ENCODE measurements at places on chromosomes 1 and 21.

GRCh38 chr1:161274874-161275273, 16.3 kb downstream of the PCP4L1 start:
- DNase-seq = peak; percentile 20

DNA sequence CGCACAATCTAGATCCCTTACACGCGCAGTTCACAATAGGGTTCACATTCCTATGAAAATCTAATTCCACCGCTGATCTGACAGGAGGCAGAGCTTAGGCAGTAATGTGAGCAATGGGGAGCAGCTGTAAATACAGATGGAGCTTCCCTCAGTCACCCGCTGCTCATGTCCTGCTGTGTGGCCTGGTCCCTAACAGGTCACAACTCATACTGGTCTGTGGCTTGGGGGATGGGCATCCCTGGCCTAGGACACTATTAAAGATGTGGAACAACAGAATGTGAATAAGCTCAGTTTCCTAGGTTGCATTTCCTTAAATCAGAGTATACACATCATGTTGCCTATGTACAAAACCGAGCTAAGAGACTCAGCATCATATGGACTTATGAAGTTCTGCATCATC, 16.2 kb downstream of the IFI44 start:
- no peak for DNase-seq

GRCh38 chr1:67766141-67766978, 66.9 kb downstream of the GNG12 start:
- peak; percentile 40 for DNase-seq

GRCh38 chr21:44666401-44667320, at the start of gene KRTAP12-2:
KRTAP12-2 (minus strand) TSS chr21:44666927; CDS start chr21:44666886, 41 bp downstream.
- no peak for DNase-seq

- DNase-seq = no peak
Measured at GRCh38 chr1:39959651-39960333, 4.8 kb downstream of the MFSD2A start.

DNA sequence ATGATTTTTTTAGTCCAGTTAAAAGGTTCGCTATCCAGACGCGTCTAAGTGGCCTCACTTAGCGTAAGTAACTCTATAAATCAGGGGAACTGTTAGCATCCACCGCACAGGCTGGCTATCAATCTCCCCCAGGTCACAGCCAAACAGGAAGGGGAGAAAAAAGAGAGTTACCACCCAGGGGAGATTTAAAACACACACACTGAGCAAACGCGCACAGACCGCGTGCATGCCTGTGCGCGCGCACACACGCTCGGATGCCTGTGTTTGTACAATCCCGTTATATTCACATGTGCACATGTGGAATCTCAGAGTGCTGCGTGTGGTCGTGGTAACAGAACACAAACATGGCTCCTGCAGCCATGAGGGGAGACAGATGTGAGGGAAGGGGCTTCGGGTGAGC, 125.4 kb downstream of the CASZ1 start:
- DNase-seq = no peak

- peak; percentile 92 for DNase-seq
Measured at GRCh38 chr1:21318714-21319159, 28.5 kb upstream of the ECE1 start.

DNA sequence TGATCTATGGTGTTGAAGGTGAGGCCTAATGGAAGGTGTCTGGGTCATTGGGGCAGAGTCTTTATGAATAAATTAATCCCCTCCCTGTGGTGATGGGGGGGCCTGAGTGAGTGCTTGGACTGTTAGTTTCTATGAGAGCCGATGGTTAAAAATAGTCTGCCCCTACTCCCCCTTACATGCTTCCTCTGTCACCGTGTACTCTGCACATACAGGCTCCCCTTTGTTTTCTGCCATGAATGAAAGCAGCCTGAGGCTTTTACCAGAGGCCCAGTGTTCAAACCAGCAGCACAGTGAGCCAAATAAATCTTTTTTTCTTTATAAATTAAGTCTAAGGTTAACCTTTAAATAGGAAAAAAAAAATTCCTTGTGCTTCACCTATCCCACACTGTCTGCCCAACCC, 657.0 kb downstream of the AMY1C start:
- DNase-seq = no peak

DNA sequence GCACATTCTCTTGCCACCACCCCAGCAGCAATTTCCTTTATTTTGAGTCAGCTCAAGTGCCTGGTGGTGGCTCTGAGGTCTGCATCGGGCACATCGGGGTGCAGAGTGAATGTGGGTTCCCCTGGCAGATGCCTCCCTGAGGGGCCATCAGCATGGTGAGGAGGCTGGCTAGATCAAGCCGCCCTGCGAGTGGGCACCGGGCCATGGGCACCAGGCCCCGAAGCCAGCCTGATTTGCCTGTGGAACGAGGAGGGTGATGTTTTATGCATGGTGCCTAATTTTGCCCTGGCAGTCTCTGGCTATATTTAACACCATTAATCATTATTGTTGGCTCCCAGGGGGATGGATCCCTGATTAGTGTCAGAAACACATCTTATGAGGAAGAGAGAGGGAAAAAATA, 36.3 kb downstream of the ACTL8 start:
- DNase-seq = no peak

DNA sequence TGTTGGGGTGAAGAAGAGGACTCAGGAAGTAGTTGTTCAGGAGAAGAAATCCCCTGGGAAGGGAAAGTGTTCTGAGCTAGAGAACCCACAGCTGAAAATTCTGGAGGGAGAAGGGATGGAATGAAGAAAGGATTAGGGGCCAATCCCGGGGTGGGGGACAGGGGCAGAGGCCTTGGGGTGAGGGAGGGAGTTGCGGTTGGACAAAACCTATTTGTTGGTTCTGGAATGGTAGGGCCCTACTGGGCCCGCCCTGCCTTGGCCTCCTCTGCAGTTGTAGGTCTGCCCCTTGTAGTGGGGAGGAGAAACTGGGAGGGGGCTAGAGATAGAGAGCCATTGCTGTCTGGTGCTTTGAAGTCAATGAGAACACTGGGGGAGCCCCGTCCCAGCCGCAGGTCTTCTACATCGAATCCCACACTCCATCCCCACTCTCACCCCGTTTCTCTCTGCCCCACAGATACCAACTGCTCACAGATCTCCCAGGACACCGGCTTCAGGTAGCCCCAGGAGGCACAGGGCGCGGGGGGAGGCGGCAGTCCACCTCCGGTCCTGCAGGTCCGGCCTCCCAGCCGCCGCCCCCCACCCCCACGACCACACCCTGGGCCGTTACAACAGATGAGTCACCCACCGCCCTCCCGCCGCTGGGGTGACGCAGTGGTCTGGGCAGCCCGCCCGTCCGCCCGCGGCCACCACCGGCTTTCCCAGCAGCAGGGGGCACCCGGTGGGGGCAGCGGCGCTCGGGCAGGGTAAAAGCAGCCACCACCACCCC, 1.1 kb downstream of the TAGLN2 start:
- peak; percentile 69 for DNase-seq

DNA sequence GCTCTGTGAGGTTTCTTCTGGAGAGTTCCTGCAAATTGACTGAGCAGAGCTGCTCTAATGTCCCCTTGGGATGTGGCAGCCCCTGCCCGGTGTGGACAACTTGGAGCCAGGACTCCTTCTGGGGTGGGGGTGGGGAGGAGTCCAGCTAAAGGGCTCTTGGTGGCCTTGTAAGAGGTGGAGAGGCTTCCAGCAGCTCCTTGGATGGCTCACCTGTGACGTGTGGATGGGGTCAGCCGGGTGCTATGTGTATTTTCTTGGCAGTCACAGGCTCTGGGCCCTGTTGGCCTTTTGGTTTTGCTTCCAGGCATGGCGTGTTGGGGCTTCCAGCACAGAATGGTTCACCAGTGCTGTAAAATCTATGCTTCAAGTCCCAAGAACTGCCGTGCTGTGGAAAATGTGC, 38.2 kb downstream of the TRAPPC10 start:
- DNase-seq = no peak

DNA sequence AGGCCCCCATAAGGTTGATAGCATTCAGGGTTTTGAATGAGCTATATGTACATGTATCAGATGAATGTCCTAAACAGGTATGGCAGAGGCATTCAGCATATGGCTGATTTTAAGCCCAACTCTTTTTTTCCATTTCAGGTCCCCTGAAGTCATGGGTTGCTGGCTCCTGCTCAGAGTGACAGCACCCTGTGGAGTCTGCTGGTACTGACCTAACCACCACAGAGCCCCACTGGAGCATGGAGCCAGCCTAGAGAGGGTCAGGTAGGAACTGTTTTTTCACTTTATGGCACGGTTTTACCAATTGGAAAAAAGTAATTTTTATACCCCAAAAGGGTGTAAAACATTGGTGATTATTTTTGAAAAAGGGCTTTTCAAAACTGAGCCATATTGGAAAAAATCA, 82.5 kb upstream of the MPC2 start:
- no peak for DNase-seq

GRCh38 chr21:32802954-32803353, 31.4 kb upstream of the PAXBP1 start:
- no peak for DNase-seq

DNA sequence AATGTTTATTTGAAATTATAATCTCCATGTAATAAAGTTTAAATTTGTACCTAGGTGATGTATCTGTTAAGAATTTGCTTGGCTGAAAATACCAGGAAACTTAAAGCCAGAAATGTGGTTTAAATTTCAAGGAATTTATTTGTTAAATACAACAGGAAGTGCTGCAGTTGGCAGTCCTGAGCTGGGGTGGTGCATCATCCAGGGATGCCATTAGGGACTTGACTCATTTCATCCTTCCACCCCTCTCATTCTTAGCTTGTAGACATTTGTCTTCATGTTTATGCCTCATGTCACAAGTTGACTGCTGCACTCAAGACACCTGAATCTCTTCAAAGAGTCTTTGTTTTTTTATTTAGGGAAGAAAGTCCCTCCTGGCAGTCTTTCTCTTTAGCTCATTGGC, 175.9 kb downstream of the LHX8 start:
- no peak for DNase-seq

GRCh38 chr1:96384611-96385010, 337.0 kb upstream of the PTBP2 start:
- DNase-seq = no peak

DNA sequence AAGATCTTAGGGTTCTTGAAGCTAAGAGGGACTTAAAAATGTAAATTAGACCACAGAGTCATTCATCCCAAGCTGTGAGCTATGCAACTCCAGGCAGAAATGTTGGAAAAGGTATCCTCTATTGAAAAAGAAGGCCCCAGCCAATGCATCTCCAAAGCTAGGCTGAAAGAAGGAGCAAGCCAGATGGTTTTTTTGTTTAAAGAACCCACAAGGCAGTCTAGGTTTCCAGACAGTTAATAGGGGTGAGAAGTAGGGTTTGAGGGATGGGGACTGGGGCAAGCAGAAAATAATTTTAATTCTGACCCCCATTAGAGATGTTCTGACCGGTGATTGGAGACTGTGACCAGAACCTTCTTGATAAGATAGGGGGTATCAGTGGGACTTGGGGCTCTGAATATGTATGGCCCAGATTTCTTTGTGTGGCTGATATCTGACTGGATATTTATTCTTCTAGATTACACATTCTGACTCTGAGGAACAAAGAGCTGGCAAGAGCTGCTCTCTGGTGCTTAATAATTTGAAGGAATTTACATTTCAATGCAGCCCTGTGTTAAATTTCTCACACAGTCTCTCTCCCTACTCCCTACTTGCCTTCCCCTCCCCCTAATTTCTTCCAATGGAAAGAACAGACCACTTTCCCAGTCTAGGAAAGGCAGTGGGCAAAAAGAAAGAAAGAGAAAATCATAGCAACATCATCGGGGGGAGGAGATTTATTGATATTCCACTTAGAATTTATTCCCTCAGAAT, 104.9 kb downstream of the NUF2 start:
- no peak for DNase-seq

GRCh38 chr1:24136956-24137539, 5.9 kb downstream of the IL22RA1 start:
- DNase-seq = no peak

DNA sequence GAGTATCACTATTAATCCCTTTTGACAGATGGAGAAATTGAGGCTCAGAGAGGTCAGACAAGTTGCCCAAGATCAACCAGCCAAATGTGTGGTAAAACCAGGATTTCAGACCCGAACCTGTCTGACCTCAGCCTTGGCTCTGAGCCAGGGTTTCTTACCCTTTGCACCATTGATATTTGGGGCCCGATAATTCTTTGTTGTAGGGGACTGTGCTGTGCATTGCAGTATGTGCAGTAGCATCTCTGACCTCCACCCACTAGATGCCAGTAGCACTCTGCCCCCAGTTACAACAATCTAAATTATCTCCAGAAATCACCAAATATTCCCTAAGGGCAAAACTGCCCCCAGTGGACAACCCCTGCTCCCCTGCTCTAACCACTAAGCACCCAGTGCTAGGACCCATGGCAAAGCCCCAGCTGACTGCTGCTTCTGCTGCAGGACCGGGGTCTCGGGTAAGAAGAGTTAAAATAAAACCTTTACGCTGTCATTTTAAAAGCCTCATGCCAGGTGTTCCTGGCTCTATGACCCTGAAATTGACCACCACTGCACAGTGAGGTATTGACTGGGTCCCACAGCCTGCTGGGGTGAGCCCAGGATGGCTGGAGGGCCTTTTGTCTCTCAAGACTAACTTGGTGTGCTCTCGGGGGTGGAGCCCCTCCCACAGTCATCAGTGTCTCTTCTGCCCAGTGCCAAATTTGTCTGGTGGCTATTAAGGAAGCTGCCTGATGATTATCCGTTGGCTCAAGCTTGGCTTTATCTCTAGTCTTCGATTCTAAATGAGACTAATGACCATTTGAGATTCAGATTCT, 5.6 kb upstream of the MAN1C1 start:
- DNase-seq = peak; percentile 10

DNA sequence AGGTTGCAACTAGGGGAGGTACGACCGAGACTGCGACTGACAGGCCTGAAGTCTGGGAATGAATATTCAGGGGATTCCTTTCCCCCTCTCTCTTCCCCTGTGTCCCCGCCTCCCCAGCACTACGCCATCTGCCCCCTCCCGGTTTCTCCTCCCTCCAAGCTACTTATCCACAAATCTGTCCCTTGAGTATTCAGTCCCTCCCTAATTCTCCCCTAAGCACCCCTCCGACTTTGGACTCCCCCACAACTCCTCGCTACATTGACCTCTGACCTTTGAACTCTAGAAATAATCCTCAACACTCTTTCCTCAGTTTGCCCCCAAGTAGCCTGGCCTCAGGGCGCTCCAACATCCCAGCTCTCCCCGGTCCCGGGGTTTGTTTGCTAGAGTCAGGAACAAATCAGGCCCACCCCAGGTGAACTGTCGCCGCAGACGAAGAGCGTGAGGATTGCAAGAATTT, 393 bp downstream of the LYSMD1 start:
- no peak for DNase-seq

Data from BE2C (cell line).